ENCODE measurements at places on chromosomes 3 and 15.

DNA sequence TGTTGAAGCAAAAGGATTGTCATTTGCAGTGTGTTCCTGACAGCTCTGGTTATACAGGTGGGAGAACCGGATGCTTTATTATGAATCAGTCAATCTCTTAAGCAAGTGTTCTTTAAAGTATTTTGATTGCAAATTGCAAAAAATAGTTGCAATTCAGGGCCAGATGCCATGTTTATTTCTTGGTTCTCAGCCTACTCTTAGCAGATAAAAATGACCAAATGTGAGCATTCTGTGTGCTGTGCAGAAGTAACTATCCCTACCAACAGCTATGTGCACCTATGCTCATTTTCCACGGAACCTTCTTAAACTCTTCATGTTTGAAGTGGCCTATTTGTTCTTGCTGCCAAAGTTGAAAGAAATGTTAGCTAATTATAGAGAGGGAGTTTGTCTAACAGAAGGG is 262.3 kb upstream of the RASGRP1 start:
- H3K4me3 ChIP-seq, result no peak overlapping the region
- H3K36me3 ChIP-seq, result no peaks in the 10 kb centered on the region
- no peak overlapping the region for H3K27ac ChIP-seq
- no peak for DNase-seq
- H3K27me3 ChIP-seq, result no peaks in the 10 kb centered on the region

- no peaks in the 10 kb centered on the region for H3K36me3 ChIP-seq
- peaks cover 43% of the 10 kb centered on the region for H3K4me1 ChIP-seq
- H3K27me3 ChIP-seq, result no peaks in the 10 kb centered on the region
- H3K4me3 ChIP-seq, result no peak overlapping the region
Observed at GRCh38 chr15:45169608-45170480, 17.9 kb downstream of the SHF start.

GRCh38 chr3:148598619-148599018 is 99.1 kb upstream of the AGTR1 start:
- no peaks in the 10 kb centered on the region for H3K27me3 ChIP-seq
- H3K4me1 ChIP-seq, result no peaks in the 10 kb centered on the region
- H3K36me3 ChIP-seq, result no peaks in the 10 kb centered on the region

DNA sequence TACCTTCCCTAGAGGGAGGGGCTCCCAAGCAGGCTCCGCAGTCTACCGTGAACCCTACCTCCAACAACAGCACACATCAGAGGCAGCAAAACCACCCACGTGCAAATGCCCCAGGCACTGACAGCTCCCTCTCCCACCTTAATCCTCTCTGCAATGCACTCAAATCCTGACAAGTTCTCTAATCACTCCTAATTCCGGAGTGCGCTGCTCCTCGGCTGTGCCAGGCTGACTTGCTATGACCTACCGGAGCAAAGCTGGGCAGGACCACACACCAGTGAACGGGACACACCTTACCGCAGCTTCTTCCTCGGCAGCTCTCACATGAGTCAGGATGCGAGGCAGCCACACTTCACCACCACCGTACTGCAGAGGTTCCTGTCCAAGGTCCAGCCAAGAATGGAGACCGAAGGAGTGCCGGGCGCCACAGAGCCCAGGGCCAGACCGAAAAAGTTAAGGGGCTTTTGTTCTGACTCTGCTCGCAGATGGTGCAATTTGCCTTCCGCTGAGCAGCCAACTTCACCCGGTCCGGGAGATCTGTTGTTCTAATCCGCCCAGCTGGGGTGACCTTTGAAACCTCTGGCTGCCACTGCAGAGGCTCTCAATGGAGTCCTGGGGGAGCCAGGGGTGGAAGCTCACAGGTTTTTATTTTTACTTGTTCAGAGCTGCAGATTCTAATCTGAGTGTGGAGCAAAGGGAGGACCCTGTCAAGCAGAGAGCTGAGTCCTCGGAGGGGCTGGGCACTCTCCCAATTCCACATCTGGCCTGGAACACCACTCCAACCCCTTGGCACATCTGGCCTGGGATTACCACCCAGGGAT is 84.4 kb downstream of the MYLK start:
- peak overlapping the region; percentile 43 for H3K4me3 ChIP-seq
- peak overlapping the region; percentile 54 for H3K27ac ChIP-seq
- peaks cover 7% of the 10 kb centered on the region for H3K4me1 ChIP-seq
- no peak for DNase-seq
- H3K36me3 ChIP-seq, result no peaks in the 10 kb centered on the region
- H3K27me3 ChIP-seq, result no peaks in the 10 kb centered on the region

- H3K27ac ChIP-seq, result no peak overlapping the region
- peaks cover 9% of the 10 kb centered on the region for H3K4me1 ChIP-seq
- DNase-seq, result no peak
- H3K36me3 ChIP-seq, result no peaks in the 10 kb centered on the region
- no peak overlapping the region for H3K4me3 ChIP-seq
Observed at GRCh38 chr3:100096866-100097265, 17.4 kb downstream of the FILIP1L start.

- no peak overlapping the region for H3K4me3 ChIP-seq
- no peaks in the 10 kb centered on the region for H3K4me1 ChIP-seq
- no peaks in the 10 kb centered on the region for H3K36me3 ChIP-seq
- DNase-seq, result no peak
- H3K27me3 ChIP-seq, result no peaks in the 10 kb centered on the region
Observed at GRCh38 chr3:45807681-45808540, 11.6 kb upstream of the SLC6A20 start.

GRCh38 chr3:100081986-100082692 is 32.2 kb downstream of the FILIP1L start:
- H3K27ac ChIP-seq, result no peak overlapping the region
- no peaks in the 10 kb centered on the region for H3K4me1 ChIP-seq
- no peaks in the 10 kb centered on the region for H3K27me3 ChIP-seq
- no peaks in the 10 kb centered on the region for H3K36me3 ChIP-seq
- H3K4me3 ChIP-seq, result no peak overlapping the region

DNA sequence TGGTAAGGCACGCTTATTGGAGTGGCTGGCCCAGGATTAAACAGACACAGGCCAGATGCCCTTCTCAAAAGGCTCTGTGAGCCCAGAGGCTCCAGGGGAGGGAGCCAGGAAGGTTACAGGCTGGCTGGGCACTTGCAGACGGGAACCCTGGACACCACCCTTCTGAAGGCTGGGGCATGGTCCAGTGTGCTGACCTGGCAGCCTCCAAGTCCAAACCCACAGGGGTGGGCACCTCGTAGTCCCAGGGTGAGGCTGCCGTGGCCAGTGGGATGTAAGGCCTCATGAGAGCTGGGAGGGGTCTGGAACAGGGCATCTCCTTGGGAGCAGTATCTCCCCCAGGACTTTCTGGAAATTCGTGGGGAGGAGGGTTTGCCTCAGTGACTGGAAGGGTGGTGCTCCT is 19.6 kb downstream of the EFCC1 start:
- no peak overlapping the region for H3K4me3 ChIP-seq
- peaks cover 70% of the 10 kb centered on the region for H3K4me1 ChIP-seq
- DNase-seq, result no peak

- peaks cover 7% of the 10 kb centered on the region for H3K4me1 ChIP-seq
- H3K4me3 ChIP-seq, result no peak overlapping the region
- DNase-seq, result no peak
- no peak overlapping the region for H3K27ac ChIP-seq
Observed at GRCh38 chr3:69343875-69344274, 42.0 kb downstream of the FRMD4B start.

DNA sequence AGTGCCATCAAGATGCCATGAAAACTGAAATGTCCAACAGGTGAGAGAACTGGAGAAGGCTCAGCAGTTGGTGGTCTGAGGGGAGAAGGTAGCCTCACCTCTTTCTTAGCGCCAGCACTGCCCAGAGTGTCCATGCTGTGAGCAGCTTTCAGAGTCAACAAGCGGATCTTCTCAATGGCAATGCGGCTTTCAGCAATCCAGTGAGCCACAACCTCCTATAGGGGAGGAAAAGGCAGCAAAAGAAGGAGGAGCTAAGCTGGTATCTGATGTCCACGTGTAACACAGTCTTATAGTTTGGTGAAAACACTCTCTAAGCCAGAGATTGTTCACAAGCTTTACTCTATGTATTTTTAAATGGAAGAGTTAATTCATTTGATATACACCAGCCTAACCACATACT is 36.1 kb upstream of the ACKR4 start:
- no peaks in the 10 kb centered on the region for H3K36me3 ChIP-seq
- H3K27me3 ChIP-seq, result no peaks in the 10 kb centered on the region
- no peak overlapping the region for H3K4me3 ChIP-seq
- peaks cover 5% of the 10 kb centered on the region for H3K4me1 ChIP-seq
- no peak for DNase-seq
- no peak overlapping the region for H3K27ac ChIP-seq

DNA sequence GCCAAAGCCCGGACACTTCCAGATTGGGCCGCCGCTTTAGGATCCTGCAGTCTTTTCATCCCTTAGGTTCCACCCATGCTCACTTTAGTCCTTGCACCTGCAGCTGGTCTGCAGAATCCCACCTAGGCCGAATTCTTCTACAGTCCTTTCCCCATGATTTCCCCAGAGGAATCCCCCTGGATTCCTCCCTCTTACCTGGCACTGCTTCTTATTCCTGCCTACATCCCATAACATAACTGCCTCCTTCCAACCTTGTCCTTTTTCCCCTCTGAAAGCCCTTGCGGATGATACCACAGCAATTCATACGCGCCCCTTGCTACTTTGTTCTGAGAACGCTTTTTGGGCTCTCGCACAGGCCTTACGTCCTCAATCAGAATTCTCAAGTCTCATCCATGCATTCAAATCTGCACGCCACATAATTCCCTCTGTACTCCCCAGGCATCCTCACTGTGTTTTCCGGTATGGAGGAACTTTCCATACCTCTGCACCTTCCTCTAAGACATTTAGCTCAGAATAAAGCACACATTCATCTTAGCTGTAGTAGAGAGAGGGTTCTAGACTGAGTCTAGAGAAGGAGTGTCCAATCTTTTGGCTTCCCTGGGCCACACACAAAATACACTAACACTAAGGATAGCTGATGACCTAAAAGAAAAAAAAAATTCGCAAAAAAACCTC is 619 bp downstream of the EIF2AK4 start:
- no peaks in the 10 kb centered on the region for H3K27me3 ChIP-seq
- H3K4me1 ChIP-seq, result peaks cover 11% of the 10 kb centered on the region
- H3K36me3 ChIP-seq, result no peaks in the 10 kb centered on the region
- DNase-seq, result no peak

DNA sequence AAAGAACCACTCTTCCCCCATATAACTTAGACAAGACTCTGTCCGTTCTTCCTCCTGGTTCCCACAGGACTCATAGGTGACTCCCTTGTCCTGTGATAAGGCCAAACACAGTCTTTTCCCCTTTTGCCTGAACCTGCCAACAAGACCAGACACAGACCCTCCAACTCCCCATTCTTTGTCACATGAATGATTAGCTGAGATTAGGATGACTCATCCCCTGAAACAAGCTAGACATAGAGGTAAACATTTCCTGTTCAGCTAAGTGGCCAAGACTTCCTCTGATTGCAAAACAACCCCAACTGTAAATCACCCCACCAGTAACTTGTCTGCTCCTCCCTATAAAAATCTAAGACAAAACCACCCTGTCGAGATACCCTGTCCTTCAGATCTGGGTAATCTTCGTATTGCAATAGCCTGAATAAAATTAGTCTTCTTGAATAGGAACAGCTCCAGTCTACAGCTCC is 11.4 kb upstream of the HTR3E start:
- H3K4me3 ChIP-seq, result no peak overlapping the region
- no peak overlapping the region for H3K27ac ChIP-seq
- DNase-seq, result no peak
- no peaks in the 10 kb centered on the region for H3K27me3 ChIP-seq
- no peaks in the 10 kb centered on the region for H3K4me1 ChIP-seq

GRCh38 chr3:4522947-4523346 is 29.8 kb downstream of the ITPR1 start:
- no peak overlapping the region for H3K4me3 ChIP-seq
- H3K4me1 ChIP-seq, result peaks cover 11% of the 10 kb centered on the region
- H3K27ac ChIP-seq, result no peak overlapping the region
- no peak for DNase-seq
- H3K36me3 ChIP-seq, result no peaks in the 10 kb centered on the region

- no peak overlapping the region for H3K27ac ChIP-seq
- no peaks in the 10 kb centered on the region for H3K36me3 ChIP-seq
- no peaks in the 10 kb centered on the region for H3K4me1 ChIP-seq
Observed at GRCh38 chr3:82474711-82475110, 713.3 kb upstream of the GBE1 start.

DNA sequence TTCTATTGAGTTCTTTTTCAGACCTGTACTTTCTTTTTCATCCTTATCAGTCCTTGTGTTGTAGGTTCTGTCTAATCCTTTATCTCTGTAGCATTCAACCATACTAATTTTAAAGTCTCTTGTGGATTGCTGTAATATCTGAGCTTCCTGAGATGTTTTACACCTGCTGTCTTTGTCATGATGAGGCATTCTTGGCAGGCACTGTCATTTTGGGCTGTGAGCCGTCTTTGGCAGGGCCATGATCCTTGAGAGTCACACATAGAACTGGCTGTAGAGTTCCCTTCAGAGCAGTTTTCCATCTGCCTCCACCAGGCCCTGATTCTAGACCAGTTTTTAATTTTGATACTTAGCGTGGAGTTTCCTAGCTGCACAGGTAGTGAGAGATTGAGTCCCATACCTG is 6.7 kb downstream of the EFCC1 start:
- H3K36me3 ChIP-seq, result no peaks in the 10 kb centered on the region
- H3K4me1 ChIP-seq, result peaks cover 25% of the 10 kb centered on the region
- DNase-seq, result no peak
- no peak overlapping the region for H3K27ac ChIP-seq

DNA sequence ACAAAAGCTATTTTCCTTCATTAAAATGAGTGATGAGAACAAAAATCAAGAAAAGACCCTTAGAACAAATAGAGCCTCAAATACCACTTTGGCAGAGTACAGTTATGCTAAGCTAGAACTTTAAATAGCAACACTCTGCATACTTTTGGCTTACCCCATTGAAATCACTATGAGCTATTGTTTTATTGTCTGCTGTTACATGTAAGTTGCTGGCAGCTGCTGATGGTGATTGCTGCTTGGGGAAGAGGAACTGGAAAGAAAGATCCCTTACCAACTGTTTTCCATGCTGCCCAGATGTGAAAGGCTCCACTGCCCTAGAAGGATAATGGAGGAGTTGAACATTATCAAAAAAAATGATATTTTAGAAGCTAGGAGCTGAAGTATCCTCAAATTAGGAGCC is 135.4 kb downstream of the SYNPR start:
- no peaks in the 10 kb centered on the region for H3K4me1 ChIP-seq
- H3K4me3 ChIP-seq, result no peak overlapping the region
- H3K27ac ChIP-seq, result no peak overlapping the region
- H3K27me3 ChIP-seq, result no peaks in the 10 kb centered on the region
- H3K36me3 ChIP-seq, result no peaks in the 10 kb centered on the region

DNA sequence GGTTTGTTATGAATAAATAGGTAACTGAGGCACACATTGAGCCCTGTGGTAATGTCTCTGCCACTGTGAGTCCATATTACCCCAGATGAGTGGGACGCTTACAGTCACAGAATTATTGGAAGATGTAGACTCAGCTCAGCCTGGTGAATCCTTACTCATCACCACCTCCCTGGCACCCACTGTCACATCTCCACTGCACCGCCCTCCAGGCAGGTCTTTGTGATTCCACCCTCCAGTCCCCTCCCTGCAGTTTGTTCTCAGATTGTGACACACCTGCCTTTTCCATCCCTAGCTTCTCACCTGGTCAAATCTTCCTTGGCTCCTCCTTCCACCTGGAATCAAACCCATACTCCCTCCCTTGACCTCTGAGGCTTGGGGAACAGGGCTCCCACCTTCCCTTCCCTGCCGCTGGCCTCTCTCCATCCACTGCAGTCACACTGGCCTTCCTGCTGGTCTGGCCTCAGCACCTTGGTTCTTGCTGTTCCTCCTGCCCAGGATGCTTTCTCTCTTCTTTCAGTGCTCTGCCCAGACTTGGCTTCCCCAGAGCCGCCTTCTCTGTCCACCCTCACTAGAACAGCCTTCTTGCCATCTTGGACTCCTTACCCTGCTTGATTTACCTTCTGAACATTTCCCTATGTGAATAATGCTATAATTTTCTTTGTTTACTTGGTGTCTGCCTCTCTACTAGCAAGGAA is 9.4 kb downstream of the SLC6A20 start:
- H3K27me3 ChIP-seq, result no peaks in the 10 kb centered on the region
- DNase-seq, result no peak
- H3K36me3 ChIP-seq, result no peaks in the 10 kb centered on the region
- H3K4me1 ChIP-seq, result no peaks in the 10 kb centered on the region
- H3K27ac ChIP-seq, result no peak overlapping the region
